Activated naive CD4-positive, alpha-beta T cell (primary cell): ENCODE measurements at places on chromosomes 1 and 21.

DNA sequence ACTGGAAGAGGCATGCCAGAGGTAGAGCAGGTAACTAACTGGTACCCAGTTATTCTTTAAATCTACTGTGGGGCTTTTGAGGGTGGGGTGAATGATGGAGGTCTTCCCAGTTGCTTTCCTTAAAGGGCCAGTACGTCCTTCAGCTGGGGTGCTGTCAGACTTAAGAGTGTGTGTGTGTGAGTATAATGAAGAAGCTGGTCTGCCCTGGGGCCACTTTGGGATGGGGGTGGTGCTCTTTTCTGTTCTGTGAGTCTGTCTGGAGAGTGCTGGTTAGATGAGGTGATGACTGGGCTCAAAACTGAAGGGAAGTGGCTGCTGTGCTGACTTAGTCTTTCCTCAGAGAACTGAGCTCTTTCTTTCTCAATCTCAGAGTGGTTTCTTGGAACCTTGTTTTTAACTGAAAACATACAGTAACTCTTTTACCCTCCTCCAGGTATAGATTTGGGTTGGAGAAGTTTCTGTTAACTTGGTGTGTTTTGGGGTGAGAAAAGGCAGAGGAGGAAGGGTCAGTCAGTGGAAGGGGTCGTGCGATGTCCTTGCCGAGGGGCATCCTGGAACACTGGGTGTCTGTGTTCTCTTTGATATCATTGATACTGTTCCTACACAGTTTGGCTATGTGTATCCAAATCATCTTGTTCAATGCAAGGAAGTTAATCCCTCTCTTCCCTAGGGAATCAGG is 746 bp downstream of the MACF1 start:
- DNase-seq = peak; percentile 20

- no peak for DNase-seq
Measured at GRCh38 chr1:27400082-27400962, 7.9 kb downstream of the GPR3 start.

DNA sequence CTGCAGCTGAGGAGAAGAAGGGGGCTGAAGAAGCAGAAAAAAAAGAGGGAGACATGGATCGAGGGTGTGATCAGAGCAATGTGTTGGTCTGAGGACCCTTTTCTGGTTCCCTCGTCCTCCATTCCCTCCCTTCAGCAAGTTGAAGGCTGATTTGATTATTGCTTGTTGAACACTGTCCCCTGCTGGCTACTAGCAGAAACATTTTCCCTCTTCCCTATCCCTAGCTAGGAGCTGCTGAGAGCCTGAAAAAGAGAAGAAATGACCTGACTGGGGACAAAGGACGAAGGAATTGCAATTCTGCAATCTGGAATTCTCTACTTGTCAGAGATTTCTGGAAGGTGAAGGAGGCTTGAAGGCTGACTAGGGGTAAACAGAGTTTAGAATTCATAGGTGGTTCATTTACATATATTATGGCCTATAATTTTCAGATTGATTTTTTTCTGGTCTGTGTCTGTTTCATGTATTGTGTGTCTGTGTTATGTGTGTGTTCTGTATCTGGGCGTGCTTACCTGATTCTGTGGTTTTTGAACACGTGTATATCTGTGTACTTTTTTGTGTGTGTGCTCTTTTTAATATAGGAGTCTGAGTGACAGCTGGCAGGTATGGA is 9.8 kb downstream of the NHLH1 start:
- no peak for DNase-seq

GRCh38 chr21:14926186-14926585 is 138.6 kb downstream of the NRIP1 start:
- DNase-seq = no peak

- no peak for DNase-seq
Measured at GRCh38 chr1:62962014-62962812, 178.3 kb downstream of the ATG4C start.

GRCh38 chr1:198380275-198380674 is 160.2 kb downstream of the ATP6V1G3 start:
- no peak for DNase-seq

DNA sequence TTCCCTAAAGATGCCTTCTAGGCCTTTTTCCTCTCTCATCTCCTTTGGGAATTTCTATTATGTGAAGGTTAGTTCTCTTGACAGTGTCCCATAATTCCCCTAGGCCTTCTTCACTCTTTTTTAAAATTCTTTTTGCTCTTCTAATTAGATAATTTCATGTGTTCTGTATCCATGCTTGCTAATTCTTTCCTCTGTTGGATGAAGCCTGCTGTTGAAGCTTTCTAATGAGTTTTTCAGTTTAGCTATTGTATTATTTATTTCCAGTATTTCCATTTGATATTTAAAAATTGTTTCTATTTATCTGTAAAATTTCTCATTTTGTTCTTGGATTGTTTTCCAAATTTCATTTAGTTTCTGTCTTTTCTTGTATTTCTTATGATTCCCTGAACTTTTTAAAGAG is 28.5 kb upstream of the FAM163A start:
- DNase-seq = no peak

GRCh38 chr1:111803951-111804350 is 48.2 kb downstream of the DDX20 start:
- DNase-seq = no peak

GRCh38 chr21:44018127-44018526 is 6.0 kb downstream of the TRAPPC10 start:
- DNase-seq = no peak

GRCh38 chr1:181985936-181986906 is 75.3 kb downstream of the ZNF648 start:
- no peak for DNase-seq

GRCh38 chr1:166062421-166063070 is 104.3 kb downstream of the FAM78B start:
- no peak for DNase-seq

- no peak for DNase-seq
Measured at GRCh38 chr1:225541383-225541782, 111.5 kb downstream of the ENAH start.

GRCh38 chr1:227318853-227319607 is 738 bp upstream of the CDC42BPA start:
- no peak for DNase-seq

- DNase-seq = no peak
Measured at GRCh38 chr21:33249331-33250002, 16.7 kb upstream of the IL10RB start.

- no peak for DNase-seq
Measured at GRCh38 chr21:16570856-16571255, 841.1 kb downstream of the USP25 start.

DNA sequence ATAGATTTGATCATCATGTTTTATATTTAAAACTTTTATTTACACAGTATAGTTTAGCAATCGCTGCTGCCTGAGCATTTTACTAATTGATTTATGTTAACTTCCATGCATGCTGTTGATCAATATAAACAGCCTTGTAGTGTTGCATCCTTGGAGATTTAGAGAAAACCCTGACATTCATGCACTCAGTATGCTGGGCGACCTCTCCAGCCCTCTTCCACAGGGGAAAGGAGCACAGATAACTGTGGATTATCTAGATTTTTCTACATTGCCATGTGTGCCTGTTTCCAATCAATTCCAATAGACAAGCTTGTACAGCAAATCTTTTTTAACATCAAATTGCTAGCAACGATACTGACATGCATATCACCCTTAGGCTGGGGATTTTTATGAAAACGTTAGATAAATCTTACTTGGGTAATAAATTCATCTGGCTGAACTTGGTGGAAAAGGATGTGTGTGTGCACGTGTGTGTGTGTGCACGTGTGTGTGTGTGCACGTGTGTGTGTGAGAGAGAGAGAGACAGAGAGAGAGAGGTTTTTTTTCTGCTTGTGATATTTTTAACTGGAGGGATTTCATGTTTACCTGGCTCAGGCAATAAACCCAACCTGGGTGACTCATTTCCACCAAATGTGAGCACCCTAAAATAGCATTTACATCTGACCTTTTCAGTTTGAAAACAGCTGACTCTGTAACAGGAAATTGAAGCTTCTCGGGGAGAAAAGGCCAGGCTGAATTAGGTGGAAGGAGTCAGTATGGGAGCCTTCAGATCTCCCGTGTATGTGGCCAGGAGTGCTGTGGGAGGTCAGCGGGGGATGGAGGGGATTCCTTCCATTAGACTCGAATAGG is 339.8 kb downstream of the PRDM2 start:
- DNase-seq = no peak

DNA sequence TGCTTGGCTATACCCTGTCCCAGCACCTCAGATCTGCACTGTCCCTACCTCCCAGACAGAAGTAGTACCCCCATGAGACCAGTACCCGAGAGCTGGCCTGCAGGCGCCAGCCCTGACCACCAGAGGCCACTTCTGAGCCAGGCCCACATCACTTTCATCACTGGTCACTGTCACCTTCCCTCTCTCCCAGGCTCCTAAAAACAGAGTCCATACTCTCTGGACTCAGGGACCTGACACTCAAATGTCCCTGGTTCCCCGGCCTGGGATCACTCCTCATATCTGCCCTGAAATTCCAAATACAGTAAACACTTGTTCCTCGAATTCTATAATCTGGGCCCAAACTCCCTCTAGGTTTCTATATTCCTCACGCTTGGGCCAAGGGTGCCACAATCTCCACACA is 18.7 kb downstream of the TMEM53 start:
- DNase-seq = no peak

DNA sequence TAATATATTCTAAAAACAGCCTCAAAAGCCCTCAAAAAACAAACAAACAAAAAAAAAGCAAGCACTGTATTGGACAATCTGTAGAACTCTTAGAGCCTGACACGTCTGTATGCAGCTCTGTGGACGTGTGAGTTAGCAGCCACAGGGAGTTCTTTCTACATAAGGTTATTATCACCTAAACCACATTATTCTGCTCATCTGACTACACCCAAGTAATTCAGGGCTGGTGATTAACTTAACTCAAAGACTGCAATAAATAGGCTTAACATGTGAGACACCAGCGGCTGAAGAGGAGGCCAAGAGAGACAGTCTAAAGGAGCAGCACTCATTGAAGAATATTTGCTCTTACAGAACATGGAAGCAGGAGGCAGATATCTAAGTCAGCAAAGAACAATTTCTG is 316.0 kb downstream of the VAV3 start:
- no peak for DNase-seq

DNA sequence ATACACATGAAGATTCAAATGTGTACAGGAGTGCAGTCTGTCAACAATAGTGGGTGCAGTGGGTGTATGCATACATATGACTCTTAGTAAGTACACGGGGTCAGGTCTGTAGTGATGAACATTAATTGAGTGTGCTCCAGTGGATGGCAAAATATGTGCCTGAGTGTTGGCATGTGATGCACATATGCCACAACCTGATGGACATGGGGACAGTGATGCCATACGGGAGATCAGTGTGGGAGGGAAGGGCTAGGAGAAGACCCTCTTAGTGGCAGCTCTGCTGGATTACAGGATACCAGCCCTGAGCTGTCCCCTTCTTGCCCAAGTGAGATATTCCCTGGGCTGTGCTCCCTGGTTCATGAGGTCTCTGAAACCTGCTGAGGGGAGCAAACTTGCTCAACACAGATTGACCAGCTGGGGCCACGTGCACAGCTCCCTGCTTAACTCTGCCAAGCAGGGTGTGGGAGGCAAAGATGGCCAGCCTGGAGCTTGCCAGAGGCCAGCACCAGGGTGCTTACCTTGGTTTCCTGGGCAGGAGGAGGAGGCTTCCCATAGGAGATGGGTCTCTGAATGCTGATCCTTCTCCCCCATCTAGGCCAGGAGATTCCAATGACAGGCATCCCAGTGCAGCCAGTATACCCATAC is 2.2 kb downstream of the SHISA4 start:
- no peak for DNase-seq

GRCh38 chr1:203744075-203744972 is 20.7 kb upstream of the LAX1 start:
- DNase-seq = no peak

- no peak for DNase-seq
Measured at GRCh38 chr21:21384977-21385376, 386.8 kb downstream of the NCAM2 start.

DNA sequence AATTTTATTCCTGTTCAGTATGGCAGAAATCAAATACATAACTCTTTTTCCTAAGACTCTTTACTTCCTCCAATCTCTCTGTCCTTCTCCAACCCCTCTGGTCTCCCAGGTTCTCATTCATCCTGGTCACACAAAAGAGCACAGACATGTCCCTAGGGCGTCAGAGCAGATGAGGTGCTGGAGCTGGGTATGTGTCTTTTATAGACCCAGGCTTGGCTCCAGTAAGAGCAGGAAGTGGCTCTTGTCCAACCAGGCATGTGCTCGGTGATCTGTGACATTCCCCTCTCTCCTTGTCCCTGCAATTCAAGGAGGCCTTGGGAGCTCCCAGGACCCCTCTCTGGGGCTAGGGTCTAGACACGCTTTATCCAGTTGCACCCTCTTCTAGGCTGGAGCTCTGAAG is 18.0 kb upstream of the LCE2D start:
- DNase-seq = no peak
